T-cell (primary cell): ENCODE measurements at places on chromosomes 6 and 20. TPM values are rescaled to one million over a fixed set of nuclear protein-coding genes. Genes with fewer than 3 reads are reported as not detected.

ZSCAN9 gene
- total RNA-seq, result 4.2 TPM

SPEF1 gene
- total RNA-seq, result not detected

DNA sequence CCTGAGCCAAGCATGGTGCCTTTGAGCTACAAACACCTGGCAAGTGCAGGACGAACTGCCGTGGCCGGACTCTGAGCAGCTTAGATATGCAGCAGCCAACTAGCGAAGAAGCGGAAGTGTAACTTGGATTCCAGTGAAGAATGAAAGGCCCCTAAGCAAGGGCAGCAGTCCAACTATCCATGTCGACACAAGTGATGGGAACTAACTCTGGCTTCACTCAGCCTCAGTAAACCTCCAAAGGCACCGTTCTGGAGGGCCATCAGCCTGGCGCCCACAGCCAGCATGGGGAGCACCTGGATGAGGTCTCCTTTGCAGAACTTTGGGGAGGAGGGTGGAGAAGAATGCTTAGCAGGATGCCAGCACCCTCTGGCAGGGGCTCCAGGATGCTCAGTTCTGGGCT lies 78.4 kb upstream of the MLN start:
- no peaks in the 10 kb centered on the region for H3K4me1 ChIP-seq
- no peak for DNase-seq
- no peaks in the 10 kb centered on the region for H3K36me3 ChIP-seq
- no peak overlapping the region for H3K27ac ChIP-seq
- no peak overlapping the region for H3K4me3 ChIP-seq

- H3K27ac ChIP-seq, result no peak overlapping the region
- DNase-seq, result no peak
- no peaks in the 10 kb centered on the region for H3K36me3 ChIP-seq
- H3K4me3 ChIP-seq, result no peak overlapping the region
- peaks cover 17% of the 10 kb centered on the region for H3K4me1 ChIP-seq
- no peaks in the 10 kb centered on the region for H3K27me3 ChIP-seq
These were observed 44.1 kb upstream of the GCM1 start for GRCh38 chr6:53192682-53193188.

CCDC170 gene
- total RNA-seq, result not detected
